ENCODE measurements at places on chromosomes 16 and 17. TPM values are rescaled to one million over a fixed set of nuclear protein-coding genes. Genes with fewer than 3 reads are reported as not detected.

The AANAT gene
- not detected for total RNA-seq

DNA sequence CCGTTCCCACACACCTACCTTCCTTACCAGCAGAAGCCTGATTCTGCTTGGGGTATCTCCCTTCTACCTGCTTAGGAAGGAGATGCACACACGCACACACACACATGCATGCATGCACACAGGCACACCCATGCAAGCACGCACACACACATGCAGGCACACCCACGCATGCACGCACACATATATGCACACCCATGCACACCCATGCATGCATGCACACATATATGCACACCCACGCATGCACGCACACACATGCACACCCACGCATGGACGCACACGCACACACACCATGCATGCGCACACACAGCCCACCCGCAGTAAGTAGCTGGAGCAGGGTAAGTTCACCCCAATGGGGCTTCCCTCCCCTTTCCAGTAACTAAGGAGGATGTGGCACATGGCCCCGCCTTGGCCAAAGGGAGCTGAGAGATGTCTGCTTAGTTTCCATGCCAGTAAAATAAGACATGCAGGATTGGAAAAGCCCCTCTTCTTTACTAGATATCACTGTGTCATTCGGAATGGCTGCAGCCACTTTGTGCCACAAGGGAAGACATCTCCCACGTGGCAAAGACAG, 33.7 kb downstream of the ADCY9 start:
- peaks cover 20% of the 10 kb centered on the region for H3K4me1 ChIP-seq
- no peak overlapping the region for H3K4me3 ChIP-seq
- no peaks in the 10 kb centered on the region for H3K36me3 ChIP-seq
- no peak overlapping the region for H3K27ac ChIP-seq
- DNase-seq: no peak

GRCh38 chr17:58085039-58085715, 2.0 kb downstream of the DYNLL2 start:
- no peak overlapping the region for H3K27ac ChIP-seq
- peaks cover 55% of the 10 kb centered on the region for H3K4me1 ChIP-seq
- no peak for DNase-seq
- H3K4me3 ChIP-seq: peak overlapping the region; percentile 71

The OR4D1 gene
- total RNA-seq: 0.49 TPM

DNA sequence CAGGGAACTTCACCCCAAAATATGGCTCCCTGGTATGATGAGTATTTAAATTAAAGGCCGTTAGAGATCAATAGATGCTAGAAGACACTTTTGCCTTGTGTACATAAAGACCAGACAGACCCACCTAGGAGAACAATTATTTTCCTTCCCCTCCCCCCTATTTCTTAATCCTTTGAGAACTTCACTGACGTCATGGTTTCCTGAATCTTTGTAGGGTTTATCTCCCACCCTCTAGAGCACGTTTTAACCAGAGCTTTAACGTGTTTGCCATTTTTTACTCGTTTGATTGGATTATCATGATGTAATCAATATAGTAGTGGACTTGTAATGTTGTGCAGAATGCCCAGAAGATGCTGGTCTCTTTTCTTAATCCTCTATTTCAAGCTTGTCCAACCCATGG, 22.9 kb upstream of the XYLT2 start:
- no peak overlapping the region for H3K4me3 ChIP-seq
- H3K36me3 ChIP-seq: no peaks in the 10 kb centered on the region
- no peak overlapping the region for H3K27ac ChIP-seq
- no peak for DNase-seq
- no peaks in the 10 kb centered on the region for H3K27me3 ChIP-seq

DNA sequence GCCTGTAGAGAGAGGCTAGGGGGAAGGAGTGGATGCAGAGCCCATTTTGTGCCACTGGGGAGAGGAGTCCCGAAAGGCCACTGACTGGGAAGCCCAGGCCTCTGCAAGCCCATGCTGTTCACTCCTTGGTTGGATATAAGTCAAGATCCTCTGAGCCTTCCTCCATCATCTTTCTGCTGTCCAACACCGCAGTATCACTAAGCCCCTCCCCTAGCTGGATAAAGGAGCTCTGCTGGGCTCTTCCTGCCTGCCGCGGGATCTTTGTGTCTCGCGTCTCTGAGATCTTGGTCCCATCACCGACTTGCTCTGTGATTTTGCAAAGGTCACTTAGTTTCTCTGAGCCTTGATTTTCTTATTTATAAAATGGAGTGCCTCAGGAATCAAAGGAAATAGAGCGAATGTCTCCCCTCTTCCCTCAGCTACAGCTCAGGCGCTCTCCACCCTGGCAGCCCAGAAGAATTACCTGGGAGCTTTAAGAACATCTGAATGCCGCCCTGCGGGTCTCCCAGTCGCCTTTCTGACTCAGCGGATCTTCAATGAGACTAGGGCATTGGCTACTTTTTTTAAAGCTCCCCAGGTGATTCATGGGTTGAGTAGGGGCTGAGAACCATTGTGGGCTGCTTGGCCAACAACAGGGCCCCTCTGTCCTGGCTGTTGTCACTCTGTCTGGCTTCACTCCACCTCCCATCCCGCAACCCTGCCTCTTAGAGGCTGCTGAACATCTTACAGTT, 25.2 kb upstream of the TMEM220 start:
- no peaks in the 10 kb centered on the region for H3K4me1 ChIP-seq
- H3K27me3 ChIP-seq: no peaks in the 10 kb centered on the region
- DNase-seq: no peak

- no peak for DNase-seq
- H3K4me1 ChIP-seq: no peaks in the 10 kb centered on the region
- H3K4me3 ChIP-seq: no peak overlapping the region
- H3K27me3 ChIP-seq: no peaks in the 10 kb centered on the region
- no peaks in the 10 kb centered on the region for H3K36me3 ChIP-seq
Measured at GRCh38 chr16:19003935-19004334, 20.2 kb downstream of the TMC7 start.

The INCA1 gene
- total RNA-seq: 0.19 TPM

DNA sequence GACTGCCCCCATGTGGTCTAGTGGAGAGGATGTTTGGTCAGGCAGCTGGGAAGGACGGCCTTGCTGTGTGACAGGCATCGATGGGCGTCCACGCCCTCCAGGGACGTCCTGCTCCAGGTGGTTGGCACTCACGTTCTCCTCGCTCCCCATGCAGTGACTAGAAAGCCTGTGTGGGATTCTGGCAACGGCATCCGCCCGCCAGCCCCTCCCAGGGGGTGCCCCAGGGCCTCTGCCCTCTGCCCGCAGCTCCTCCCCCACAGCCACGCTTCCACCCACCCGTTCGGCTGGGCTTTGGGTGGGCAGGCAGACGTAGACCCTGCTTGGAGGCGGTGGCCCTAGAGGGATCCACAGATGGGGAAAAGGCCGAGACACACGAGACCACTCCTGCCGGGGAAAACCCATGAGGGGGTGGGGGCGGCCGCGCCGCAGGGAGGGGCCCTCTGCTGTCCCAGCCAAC, 4.7 kb upstream of the IL17C start:
- H3K4me3 ChIP-seq: peak overlapping the region; percentile 63
- peak; percentile 31 for DNase-seq
- H3K4me1 ChIP-seq: peaks cover 57% of the 10 kb centered on the region
- H3K36me3 ChIP-seq: peaks cover 25% of the 10 kb centered on the region

The CCL17 gene
- total RNA-seq: not detected

GRCh38 chr16:14505846-14506245, 124.2 kb downstream of the PARN start:
- H3K27me3 ChIP-seq: no peaks in the 10 kb centered on the region
- no peak overlapping the region for H3K27ac ChIP-seq
- H3K4me1 ChIP-seq: no peaks in the 10 kb centered on the region
- DNase-seq: no peak

DNA sequence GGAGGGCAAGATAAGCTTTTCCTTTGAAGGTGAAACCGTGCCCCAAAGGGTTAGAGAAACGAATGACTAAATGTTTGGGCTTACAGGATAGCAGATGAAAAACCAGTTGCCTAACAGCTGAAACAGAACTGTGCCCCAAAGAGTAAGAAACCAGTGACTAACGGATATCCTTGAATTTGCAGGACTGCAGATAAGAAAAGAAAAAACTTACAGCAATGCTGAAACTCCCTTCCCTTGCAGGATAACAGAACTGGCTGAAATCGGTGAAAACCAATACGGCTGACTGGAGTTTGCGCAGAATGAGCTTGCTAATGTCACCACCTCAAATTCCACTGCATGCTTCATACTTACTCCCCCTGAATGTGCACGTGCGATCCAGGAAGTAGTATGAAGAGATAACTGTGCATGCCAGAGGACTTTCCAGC, 175.2 kb upstream of the NLRP1 start:
- no peaks in the 10 kb centered on the region for H3K4me1 ChIP-seq
- no peaks in the 10 kb centered on the region for H3K36me3 ChIP-seq
- DNase-seq: no peak
- no peak overlapping the region for H3K4me3 ChIP-seq
- H3K27me3 ChIP-seq: peaks cover 15% of the 10 kb centered on the region
- H3K27ac ChIP-seq: no peak overlapping the region

The TMEM220 gene
- total RNA-seq: 3.2 TPM

Data from CD4-positive, alpha-beta T cell (primary cell).